ENCODE measurements at places on chromosomes 2 and 18. TPM values are rescaled to one million over a fixed set of nuclear protein-coding genes. Genes with fewer than 3 reads are reported as not detected.
A peak's percentile ranks its signal among the peaks of the same experiment; 100 is the strongest.

Gene NEB
- 2.6 TPM for total RNA-seq

Gene SERPINB12
- total RNA-seq, result not detected

Gene KHK
- total RNA-seq, result 20.5 TPM

Gene CYBRD1
- total RNA-seq, result 12.6 TPM

Gene GAL3ST2
- not detected for total RNA-seq

Gene DUSP19
- 2.3 TPM for total RNA-seq

Gene RNF125
- 14.3 TPM for total RNA-seq

Gene METTL8
- 79.7 TPM for total RNA-seq

Gene KCNJ13
- total RNA-seq, result not detected

Gene GNAL
- 18.2 TPM for total RNA-seq

Gene ABCG8
- not detected for total RNA-seq

Gene SULT1C4
- total RNA-seq, result 2.1 TPM

Gene STPG4
- 0.28 TPM for total RNA-seq

DNA sequence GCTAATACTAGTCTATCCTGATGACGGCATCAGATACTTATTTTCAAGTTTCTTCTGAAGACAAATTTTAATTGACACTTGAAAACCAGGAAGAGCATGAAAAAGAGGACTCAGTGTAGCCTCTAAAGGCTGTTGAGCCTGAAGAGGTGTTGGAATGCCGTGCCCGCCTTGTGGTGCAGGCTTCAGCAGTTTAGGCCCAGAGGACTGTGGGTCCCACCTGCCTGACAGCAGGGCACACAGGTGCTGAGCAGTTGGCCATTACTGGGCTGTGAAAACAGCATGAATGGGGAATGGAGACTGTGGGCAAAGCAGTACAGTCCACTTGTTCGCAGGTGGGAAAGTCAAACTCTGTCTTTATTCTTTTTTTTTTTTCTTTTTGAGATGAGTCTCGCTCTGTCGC is 49.8 kb upstream of the THOC1 start:
- no peak for DNase-seq

- no peak for DNase-seq
Measured at GRCh38 chr2:30225131-30225762, 6.1 kb upstream of the LBH start.

- no peak for DNase-seq
Measured at GRCh38 chr2:183248866-183249567, 124.8 kb downstream of the NUP35 start.

DNA sequence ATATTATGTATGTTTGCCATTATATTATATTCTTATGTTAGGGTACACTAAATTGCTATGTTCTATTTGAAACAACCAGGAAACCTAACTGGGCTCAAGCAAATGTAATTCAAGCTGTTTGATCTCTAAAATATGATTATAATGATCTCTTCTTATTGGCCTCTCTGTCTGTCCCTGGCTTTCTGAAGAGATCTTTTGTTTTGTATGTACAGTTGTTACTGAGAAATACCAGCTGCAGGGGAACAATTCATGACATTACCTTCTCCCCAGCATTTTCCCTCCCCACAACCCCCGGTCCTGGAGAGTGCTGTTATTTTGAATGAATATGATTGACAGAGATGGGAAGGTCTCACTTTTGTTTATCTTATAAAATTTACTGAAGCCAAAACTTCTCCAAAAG is 54.8 kb upstream of the CD28 start:
- DNase-seq, result no peak

DNA sequence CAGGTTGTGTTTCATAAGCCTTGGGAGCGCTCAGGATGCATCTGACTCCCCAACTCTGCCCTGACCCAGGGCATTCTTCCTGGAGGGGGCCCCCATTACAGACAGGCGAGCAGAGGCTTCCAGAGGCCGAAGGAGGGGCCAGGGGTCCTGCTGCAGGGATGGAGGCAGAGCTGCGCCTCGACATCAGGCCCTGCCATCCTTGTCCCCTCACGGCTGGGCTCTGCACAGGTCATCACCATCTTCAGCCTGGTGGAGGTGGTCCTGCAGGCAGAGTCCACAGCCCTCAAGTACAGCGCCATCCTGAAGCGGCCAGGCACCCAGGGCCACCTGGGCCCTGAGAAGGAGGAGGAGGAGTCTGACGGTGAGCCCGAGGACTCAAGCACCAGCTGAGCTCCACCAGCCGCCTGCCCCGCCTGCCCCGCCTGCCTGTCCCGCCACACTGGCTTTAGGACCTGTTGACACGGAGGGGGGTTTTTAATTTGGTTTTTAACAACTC is 42.3 kb upstream of the ALPP start:
- DNase-seq, result no peak

- DNase-seq, result no peak
Measured at GRCh38 chr2:232898592-232899543, 28.8 kb downstream of the SNORC start.

- DNase-seq, result no peak
Measured at GRCh38 chr18:48345596-48345995, 63.6 kb downstream of the ZBTB7C start.

DNA sequence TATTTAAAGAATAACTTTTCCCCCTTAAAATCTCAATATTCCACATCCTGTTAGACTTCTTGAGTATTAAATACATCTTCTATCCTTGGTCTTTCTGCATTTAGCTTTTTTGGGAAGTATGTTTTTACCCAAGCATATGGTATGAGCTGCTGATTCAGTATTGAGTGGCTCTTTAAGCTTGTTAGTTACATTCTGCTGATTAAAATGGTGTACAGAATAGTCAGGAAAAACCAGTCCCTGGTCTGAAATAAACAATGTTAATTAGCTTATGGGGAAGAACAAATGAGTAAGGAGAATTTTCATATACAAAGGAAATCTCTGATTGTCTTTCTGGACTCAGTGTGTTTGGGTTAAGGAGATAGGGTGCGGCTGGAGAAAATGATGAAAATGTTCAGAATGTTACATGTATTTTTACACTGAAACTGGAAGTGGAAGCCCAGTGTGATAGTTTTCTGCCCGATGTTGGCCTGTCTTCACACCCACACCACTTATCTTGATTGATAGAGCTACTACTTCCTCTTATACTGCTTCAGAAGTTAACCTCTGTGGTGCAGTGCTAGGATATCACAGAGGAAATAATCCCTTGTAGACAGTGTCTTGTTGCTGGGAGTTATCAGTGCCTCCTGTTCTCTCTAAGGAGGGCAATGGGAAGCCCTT is 84.0 kb downstream of the MSH2 start:
- no peak for DNase-seq

- no peak for DNase-seq
Measured at GRCh38 chr18:74689251-74689650, 91.6 kb downstream of the ZNF407 start.

GRCh38 chr2:231410293-231411004 is 14.9 kb downstream of the B3GNT7 start:
- peak; percentile 90 for DNase-seq

DNA sequence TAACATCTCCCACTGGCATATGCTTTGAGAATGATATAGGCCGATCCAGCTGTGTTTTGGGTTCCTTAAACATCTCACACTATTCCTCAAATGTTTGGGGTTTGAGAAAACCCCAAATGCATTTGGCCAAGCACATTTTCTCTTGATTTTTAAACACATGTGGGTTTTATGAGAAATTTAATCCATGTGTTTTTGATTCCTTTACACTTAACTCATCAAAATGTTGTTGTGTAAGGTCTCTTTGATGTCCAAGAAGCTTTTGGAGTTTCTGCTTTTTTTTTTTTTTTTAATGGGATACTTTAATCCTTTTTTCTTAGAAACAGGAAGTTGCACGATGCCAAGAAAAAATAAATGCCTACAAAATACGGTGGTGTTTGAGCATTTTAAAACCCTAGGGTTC is 339.8 kb upstream of the TCF4 start:
- no peak for DNase-seq

GRCh38 chr2:168469281-168469988 is 13.4 kb downstream of the CERS6 start:
- no peak for DNase-seq

- DNase-seq, result no peak
Measured at GRCh38 chr2:55047677-55048299, 2.5 kb downstream of the RTN4 start.

DNA sequence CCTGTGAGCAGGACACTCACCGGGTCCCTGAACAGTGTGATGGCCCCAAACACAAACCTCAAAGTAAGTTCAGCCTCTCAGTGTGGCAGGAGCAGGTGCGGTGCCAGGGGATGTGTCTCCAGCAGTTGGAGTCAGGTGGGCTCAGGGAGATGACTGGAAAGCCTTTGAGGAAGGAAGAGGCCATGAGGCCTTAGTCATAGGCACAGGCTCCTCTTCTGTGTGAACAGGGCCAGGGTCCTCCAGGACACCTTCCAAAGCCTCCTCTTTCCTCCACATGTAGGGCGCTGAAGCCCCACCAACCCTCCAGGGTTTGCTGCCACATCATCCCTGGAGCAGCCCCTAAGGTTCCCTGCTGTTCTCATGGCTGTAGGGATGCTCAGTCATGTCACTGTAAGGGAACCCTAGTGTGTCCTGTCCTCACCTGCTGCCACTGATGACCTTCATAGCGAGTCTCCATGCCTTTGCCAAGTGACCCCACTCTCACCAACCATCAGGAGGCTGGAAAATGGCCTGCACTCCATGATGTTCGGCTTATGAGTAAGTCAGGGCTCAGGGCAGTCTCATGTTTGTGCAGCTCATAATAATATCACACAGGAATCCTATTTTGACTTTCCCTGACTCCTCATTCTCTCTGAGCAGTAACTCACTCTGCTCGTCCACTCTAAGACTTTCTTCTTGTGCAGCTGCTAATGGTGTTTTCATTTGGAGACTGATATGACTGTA is 1152.9 kb downstream of the RPIA start:
- DNase-seq, result no peak

DNA sequence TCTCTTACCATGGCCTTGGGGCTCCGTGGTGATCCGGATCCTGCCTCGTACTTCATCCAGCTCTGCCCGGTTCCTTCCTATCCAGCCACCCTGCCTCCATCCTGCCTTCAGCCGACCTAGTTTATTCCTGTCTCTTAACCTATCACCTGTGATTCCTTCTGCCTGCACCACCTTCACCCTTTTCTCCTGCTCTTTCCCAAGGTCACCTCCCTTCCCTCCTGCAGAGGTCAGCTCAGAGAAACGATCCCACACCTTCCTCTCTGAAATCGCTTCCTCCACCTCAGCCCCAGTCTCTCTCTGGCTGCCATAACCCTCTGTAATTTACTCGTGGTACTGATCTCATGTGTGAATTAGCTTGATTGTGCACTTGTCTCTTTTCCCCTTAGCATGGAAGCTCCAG is 23.5 kb upstream of the LAPTM4A start:
- DNase-seq, result no peak

- DNase-seq, result no peak
Measured at GRCh38 chr18:27377251-27377650, 192.1 kb upstream of the CHST9 start.

DNA sequence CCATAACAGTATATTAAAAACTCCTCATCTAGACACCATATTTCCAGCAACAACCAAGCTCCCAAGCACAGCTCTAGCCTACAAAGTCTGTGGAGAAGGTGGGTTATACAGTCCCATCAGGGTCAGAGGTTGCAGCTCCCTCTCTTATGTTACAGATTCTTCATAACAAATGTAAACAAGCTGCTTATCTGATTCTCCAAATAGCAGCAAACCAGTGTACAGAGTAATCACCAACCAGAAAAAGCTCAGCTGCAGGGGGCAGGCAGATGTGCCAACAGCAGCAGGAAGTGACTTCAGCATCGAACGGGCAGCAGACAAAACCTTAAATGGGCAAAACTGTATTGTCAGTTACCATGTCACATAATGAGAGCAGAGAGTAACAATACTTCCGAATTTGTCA is 52.9 kb upstream of the NABP1 start:
- DNase-seq, result no peak

DNA sequence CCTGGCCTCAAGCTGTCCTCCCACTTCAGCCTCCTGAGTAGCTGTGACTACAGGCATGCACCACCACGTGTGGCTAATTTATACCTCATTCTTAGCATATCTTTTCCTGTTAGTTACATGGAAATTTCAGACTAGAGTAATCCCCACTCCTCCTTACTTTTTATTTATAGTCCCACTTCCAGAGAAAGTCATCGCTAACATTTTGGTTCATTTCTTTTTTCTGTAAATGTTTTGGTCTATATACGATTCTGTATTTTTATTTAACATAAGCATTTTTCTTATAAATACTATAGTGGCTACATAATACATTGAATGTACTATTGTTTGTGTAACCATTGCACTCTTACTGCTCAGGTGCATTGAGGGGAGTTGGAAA is 42.3 kb downstream of the DDX1 start:
- no peak for DNase-seq

DNA sequence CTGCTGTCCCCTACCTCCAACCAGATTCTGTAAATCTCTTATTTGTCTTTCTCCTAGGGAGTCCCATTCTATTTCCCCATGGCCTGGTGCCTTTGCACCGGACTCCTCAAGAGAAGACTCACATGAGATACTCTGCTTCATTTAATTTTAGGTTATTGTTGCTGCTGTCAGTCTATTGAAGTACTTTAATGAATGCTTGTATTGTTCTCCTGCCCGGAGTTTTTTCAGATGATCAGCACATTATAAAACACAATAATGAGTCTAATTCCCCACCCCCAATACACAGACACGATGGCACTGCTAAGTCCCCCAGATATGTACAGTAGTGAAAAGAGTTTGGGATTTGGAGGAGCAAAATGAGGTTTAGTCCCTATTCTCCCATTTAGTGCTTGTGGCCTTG is 58.9 kb downstream of the HAUS1 start:
- DNase-seq, result no peak

- no peak for DNase-seq
Measured at GRCh38 chr2:152335726-152336118, 748 bp downstream of the FMNL2 start.

- no peak for DNase-seq
Measured at GRCh38 chr2:17793803-17794354, 22.4 kb upstream of the MSGN1 start.

GRCh38 chr2:52342458-52342857 is 1310.5 kb upstream of the NRXN1 start:
- no peak for DNase-seq

DNA sequence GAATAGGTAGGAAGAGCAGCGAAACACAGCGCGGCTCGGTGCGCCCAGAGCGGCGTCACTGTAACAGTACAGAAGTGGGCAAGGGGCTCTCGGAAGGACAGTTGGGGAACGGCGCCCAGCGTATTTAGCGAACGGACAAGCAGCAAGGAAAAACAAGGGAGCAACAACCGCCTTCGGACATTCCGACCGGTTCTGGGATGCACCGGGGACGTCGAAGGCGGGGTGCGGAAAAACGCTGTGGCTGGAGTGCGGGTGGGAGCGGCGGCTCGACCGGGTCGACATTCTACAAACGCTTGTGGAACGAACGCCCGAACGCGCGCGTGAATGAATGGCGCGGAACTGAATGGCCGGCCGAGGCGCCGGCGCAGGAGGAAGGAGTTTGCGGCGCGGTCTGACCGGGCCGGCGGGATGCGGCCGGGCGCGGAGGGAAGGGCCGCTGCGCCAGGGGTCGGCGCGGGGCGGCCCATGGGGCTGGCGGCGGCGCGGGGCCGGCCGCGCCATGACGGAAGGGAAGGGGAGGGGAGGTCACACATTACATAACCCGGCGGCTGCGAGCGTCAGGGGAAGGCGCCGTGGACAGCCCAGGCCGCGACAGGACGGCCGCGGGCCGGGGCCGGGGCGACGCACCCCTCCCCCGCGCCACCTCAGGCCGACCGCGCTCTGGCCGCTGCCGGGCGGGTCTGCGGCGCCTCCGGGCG is 605 bp downstream of the REV1 start:
- DNase-seq, result peak; percentile 73

Data from H1 (cell line).